ENCODE measurements at places on chromosomes 12 and 14.

DNA sequence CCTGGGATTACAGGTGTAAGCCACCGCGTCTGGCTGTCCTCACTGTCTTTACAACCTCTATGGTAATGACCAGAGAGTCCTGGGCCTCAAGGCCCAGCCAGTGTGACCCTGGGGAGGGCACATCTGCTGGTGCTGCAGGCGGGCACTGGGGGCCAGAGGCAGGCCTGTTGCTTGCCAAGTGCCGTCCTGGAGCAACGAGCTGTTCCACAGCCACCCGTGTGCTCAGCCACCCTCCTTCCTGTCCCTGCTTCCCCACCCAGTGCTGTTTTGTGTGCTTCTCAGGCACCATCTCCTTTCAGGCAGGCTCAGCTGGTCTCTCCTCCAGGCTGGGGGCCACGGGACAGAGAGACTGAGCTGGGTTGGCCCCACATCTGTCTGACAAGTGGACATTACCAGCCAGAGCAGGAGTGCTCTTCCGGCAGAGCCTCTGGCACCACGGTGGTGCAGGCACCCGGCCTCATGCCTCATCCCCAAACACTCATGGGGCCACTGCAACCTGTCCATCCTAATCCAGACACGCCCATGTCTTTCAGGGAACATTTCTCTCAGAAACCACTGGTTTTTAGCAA, 9.0 kb downstream of the SLC25A47 start:
- no peak for DNase-seq

- no peak for DNase-seq
Measured at GRCh38 chr14:61498303-61498702, 176.9 kb downstream of the PRKCH start.

DNA sequence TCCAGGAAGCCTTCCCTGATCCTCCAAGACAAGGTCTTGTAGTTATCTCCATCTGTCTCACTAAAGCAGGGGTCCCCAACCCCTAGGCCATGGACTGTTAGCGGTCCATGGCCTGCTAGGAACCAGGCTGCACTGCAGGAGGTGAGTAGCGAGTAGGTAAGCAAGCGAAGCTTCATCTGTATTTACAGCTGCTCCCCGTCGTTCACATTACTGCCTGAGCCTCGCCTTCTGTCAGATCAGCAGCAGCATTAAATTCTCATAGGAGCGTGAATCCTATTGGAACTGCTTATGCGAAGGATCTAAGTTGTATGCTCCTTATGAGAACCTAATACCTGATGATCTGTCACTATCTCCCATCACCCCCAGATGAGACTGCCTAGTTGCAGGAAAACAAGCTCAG, 12.4 kb upstream of the NFYB start:
- no peak for DNase-seq

DNA sequence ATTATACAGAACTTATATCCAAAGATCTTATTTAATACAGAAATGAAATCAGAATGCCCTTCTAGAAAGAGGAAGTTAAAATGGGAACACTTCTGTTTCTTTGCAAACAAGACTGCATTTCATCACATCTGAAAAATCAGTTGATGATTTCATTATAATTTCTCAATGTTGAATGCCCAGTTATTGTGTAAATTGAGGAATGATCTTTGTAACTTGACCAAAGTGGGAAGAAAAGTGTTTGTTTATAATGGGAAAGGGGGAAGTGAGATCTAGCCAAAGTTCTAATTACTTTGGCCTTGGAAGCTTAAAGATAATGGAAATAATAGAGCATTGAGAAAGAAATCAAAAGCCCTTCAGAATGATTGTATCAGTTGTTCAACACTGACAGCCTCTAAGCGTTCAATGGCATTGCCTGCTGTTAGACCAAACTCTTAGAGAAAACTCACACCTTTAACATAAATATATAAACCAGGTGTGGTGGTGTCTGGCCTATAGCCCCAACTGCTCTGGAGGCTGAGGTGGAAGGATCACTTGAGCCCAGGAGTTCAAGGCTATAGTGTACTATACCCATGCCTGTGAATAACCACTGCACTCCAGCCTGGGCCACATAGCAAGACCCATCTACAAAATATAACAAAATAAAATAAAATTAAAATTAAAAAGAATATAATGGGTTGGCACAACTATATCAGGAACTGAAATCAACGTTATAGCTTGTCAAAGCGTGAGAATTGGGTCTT, 9.9 kb upstream of the LYZ start:
- no peak for DNase-seq

GRCh38 chr14:89927186-89927865, 27.2 kb downstream of the EFCAB11 start:
- no peak for DNase-seq

DNA sequence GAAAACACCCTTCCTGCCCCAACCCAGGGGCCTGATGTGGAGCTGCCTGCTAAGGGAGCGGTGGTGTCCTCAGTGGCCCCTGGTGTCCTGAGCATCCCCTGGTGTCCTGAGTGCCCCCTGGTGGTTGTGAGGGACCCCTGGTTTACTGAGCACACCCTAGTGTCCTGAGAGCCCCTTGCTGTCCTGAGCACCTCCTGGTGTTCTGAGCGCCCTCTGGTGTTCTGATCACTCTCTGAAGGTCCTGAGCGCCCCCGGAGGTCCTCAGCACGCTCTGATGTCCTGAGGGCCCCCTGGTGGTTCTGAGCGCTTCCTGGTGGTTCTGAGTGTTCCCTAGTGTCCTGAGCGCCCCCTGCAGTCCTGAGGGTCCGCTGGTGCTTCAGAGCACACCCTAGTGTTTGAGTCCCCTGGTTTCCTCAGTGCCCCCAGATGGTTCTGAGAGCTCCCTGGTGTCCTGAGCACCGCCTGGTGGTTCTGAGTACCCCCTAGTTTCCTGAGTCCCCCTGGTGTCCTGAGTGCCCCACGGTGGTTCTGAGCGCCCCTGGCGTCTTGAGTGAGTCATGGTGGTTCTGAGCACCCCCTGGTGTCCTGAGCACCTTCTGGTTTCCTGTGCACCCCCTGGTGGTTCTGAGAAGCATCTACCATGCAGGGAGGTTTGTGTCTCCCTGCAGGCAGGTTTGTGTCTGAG, 1004.2 kb downstream of the TMEM121 start:
- DNase-seq, result no peak

DNA sequence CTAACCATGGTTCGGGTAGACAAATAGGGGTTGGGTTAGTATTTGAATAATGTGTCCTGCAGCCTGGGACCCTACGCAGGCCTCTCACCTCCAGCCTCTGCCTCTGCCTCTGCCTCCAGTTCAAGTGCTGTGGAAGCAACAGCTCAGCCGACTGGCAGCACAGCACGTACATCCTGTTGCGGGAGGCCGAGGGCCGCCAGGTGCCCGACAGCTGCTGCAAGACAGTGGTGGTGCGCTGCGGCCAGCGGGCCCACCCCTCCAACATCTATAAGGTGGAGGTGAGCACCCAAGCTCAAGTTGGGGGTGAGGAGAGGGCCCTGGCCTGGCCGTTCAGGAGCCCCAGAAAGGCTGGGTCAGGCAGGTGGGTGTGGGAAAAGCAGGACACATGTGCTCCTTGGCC, 55.9 kb downstream of the TSPAN11 start:
- DNase-seq, result no peak

GRCh38 chr14:58663494-58664111, 25.8 kb downstream of the DACT1 start:
- peak; percentile 85 for DNase-seq

- no peak for DNase-seq
Measured at GRCh38 chr12:113104953-113105510, 30.5 kb downstream of the RASAL1 start.

- no peak for DNase-seq
Measured at GRCh38 chr14:28157887-28158791, 608.4 kb upstream of the FOXG1 start.

- no peak for DNase-seq
Measured at GRCh38 chr12:93567174-93567573, 5.3 kb upstream of the SOCS2 start.

- no peak for DNase-seq
Measured at GRCh38 chr12:1886396-1887008, 31.9 kb downstream of the CACNA2D4 start.

- DNase-seq, result peak; percentile 20
Measured at GRCh38 chr14:86654558-86655184, 1124.7 kb downstream of the FLRT2 start.

DNA sequence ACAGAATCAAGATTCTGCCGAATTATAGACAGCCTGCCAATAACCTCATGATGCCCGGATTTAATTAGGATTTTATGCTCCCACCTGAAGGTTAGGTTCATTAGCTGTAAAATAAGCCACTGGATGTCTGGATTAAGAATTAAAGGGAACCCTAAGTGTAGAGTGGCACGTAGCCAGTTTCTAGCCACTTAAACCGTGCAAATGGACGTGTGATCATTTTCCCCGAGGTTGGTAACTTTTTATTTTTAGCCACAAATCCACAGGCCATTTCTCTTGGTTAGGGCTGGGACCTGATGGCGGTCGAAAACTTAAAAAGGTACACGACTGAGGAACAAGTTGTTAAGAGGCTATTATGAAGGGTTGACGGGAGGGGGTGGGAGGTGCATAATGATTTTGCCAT, 127.3 kb upstream of the TMPO start:
- no peak for DNase-seq

GRCh38 chr12:128840862-128841468, 12.3 kb upstream of the GLT1D1 start:
- no peak for DNase-seq

- DNase-seq, result no peak
Measured at GRCh38 chr12:76106631-76107030, 22.1 kb upstream of the NAP1L1 start.

- peak; percentile 1 for DNase-seq
Measured at GRCh38 chr12:88393017-88393767, 187.1 kb downstream of the KITLG start.

DNA sequence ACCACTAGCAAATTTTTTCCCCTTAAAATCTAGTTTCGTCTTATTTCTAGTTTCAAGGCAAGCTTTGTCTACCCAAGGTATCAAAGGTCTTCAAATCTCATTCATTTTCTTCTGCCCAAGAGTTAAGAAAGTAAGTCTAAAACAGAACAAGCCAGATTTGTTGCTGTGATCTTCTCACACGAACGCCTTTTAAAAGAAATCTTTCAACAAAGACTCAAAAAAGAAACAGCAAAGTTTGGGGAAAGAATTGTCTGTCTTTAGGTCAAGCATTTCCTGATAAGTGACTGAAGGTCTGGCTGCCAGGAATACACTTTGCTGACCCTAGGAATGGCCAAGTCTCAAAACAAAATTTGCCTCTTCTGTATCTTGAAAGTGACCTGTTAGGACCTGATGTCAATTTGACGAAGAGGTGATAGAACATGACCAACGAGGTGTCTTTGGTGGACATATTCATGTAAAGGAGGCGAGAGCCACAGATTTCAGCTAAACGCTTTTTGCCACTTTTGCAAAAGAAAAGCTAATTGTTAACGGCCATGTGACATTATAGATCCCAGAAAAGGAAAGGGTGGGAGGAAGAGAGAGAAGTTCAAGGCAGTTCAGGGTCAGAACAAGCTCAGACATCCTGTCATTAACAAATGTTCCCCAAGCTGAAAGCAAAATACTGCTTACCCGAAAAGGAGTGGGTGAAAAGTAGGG, 1.7 kb downstream of the CDK17 start:
- DNase-seq, result no peak

DNA sequence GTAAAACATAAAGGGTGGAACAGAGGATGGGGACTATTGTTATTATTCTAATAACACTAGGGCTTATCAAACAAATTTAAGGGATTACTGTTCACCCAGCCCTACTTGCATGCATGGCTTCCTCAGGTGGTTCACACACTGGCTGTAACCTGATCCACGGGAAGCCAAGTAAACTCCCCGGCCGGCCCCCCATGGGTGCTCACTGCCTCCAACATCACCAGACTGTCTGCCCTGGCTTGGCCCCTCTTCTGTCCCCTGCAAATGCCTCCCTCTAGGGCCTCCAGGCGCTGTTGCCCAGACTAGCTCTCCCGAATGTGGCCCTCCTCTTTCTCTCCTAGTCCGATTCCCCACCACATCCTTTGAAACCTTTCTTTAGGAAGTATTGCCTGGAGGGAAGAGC, 18.6 kb downstream of the FAIM2 start:
- DNase-seq, result no peak

DNA sequence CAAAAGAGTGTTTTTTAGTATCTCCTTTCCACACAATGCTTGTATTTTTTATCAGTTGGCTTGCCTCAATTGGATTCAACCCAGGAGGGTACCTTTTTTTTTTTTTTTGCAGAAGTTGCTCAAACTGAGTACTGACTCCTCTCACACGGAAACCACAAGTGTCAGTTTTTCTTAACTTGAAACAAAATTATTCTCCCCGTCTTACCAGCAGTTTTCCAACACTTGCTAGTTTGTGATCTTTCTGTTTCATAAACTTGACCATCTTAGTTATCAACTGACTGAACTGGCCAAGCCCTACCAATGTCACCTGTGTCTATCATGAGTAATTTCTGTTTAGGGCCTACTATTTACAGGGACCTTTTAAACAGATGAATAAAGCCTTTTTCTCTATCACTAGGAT, 34.1 kb upstream of the ITPR2 start:
- no peak for DNase-seq

GRCh38 chr14:48970943-48971342, 615.2 kb downstream of the RPS29 start:
- no peak for DNase-seq

- no peak for DNase-seq
Measured at GRCh38 chr14:57244106-57244505, 24.6 kb downstream of the EXOC5 start.

DNA sequence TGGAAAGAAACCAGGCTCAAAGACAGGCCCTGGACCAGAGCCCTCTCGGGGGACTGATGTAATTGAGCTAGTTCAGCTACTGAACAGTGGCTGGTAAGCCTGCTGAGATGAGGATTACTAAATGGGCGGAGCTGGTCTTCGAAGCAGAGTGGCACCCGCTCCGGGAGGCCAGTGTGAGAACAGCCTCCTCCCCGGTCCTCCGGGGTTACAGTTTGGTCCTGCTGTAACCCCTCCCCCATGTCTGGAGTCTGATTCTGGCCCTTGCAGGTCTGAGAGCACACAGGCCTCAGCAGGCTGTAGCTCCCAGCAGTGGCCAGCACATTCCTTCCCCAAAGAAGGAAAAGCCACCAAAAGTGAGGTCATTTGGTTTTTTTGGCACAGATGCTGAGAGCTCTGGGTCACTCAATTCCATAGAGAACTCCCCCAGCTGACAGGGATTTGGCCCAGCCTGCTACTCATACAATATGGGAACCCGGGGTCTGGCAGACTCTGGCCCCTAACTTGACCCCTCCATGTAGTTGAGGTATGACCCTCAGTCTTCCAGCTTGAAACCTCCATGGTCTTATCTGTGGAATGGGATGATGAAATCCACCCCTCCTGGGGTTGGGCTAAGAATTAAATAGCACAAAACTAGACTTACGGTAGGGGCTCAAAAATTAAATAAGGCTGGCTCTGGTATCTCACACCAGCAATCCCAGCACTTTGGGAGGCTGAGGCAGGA, 39.0 kb downstream of the ACTN1 start:
- no peak for DNase-seq

Measured in NCI-H1694 (cell line).